ENCODE measurements at places on chromosomes 11 and 22.

- DNase-seq, result no peak
Observed at GRCh38 chr22:26835023-26835422, 177.6 kb downstream of the MIAT start.

- DNase-seq, result no peak
Observed at GRCh38 chr11:82733444-82734119, at the start of gene FAM181B. Gene FAM181B, minus strand, starts transcription at chr11:82733864. Its CDS starts 135 bp downstream, at chr11:82733729.

DNA sequence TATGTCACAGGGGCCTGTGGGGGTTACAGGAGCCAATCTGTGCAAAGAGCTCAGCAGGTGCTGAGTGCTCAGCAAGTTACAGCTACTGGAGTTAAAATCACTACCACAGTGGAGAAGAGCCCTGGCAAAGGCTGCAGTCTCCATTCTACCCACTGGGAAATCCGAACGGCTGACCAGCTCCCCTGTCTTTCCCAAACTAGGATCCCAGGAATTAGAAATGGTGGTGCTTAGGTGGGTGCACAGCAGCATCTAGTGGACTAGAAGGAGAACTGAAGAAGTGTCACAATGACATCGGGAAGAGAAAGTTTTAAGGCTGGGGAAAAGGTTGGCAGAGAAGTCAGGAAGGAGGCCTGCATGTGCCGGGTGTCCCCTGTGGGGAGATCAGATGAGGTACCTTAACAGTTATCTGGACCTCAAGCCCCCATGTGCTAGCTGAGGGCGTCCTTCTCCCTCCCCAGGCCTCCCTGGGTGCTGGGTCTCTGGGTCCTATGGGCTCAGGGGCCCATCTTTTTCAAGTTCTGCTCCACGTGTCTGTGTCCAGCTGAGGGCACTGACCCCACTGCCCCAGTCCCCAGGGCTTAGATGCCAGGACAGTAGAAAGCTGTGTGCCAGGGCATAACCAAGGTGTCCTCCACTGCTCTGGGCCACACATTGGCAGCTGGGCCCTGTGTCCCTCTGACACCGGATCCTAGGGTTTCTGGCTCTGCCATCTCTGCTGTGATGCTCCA lies 1.9 kb downstream of the PIWIL3 start:
- no peak for DNase-seq

DNA sequence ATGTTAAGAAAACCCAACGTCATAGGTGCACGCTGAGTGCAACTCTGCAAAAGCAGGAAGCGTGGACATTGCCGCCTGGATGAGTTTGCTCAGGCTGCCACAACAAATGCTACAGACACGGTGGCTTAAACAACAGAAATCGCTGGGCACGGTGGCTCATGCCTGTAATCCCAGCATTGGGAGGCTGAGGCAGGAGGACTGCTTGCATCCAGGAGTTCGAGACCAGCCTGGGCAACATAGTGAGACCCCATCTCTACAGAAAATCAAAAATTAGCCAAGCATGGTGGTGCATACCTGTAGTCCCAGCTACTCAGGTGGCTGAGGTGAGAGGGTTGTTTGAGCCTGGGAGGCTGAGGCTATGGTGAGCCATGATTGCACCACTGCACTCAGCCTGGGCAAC lies 13.4 kb upstream of the PGA3 start:
- DNase-seq, result no peak

- no peak for DNase-seq
Observed at GRCh38 chr11:67282876-67283371, 6.2 kb upstream of the ANKRD13D start.

- DNase-seq, result no peak
Observed at GRCh38 chr11:94742665-94743064, 25.5 kb upstream of the AMOTL1 start.

GRCh38 chr22:38754751-38755154 lies 1.0 kb downstream of the SUN2 start:
- DNase-seq, result no peak

GRCh38 chr11:25183411-25183810 lies 686.6 kb downstream of the LUZP2 start:
- DNase-seq, result no peak

DNA sequence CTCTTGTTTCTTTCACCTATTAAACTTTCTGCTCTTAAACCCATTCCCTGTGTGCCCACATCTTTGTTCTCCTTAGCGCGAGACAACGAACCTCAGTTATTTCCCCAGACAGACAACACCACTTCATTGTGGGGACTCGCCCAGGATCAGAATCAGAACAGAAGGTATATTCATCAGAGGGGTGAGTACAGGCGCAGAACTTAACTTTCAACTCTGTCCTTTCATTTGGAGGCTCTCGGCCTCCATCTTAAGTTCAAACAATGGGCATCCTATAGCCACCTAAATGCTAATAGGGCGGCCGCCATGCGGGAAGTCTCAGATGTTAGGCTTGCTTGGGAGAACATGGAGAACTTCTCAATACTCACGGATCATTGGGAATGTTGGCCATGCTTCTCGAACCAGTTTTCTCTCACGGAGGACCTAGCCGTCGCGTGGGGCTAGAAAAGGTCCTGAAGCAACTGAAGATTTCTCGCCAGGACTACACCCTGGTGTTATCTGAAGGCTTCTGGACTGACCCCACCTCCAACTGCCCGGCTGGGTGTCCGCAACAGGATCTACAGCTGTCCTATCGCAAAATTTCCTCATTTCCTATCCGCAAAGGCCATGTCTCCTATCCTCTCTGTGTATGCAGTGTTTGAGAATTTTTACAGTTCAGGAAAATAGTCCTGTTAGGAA lies 13.4 kb upstream of the HYLS1 start:
- DNase-seq, result no peak

DNA sequence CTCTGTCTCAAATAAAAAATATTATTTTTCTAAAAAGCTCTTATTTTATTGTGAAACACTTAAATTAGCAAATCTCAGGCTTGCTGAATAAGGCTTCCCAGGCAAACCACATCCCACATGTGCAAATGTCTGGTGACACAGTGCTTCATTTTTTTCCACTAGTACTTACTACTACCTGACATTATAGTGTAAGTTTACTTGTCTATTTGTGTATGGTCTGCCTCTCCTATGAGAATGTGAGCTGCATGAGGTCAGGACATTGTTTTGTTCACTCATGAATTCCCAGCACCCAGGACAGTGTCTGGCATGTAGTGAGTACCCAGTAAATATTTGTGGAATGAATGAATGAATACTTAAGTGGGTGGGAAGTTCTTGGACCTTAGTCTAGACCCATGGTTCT lies 103.1 kb downstream of the PTPRJ start:
- DNase-seq, result no peak

DNA sequence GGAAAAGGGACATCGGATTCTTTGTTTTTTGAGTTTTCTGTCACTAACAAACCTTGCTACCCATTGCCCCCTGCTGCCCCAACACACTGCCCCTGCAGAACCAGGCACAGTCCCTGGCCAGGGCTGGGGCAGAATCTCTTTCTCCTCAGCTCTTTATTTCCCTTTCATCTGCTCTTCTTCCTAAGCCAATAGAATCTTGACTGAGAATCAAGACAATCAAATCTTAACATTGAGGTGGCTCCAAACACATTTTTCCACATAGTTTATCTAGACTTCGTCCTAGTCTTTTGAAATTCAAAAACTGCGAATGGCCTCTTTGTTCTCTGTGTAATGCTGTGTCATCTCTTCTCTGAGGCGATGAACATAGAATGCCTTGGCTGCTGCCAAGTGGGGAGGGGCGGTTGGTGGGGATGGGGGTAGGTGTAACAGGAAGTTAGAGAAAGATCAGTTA lies 16.1 kb upstream of the NTM start:
- no peak for DNase-seq

DNA sequence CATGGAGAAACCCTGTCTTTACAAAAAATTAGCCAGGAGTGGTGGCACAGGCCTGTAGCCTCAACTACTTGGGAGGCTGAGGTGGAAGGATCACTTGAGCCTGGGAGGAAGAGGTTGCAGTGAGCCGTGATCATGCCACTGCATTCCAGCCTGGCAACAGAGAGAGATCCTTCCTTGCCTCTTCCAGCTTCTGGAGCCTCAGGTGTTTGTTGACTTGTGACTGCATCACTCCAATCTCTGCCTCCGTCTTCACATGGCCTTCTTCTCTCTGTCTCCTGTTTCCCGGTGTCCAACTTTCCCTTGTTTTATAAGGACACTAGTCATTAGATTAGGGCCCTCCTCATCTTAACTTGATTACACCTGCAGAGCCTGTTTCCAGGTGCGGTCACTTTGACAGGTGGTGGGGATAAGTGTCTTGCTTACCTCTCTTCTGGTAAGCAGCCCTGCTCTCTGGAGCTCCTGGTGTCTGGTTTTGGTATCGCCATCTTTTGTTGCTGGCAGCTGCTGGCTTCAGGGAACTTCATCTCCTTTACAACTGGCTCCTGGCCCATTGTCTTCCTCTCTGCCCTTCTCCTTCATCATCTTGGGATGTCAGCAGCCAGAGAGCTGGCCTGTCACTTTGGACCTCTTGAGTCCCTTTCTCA lies 8.2 kb upstream of the USP2 start:
- DNase-seq, result no peak

DNA sequence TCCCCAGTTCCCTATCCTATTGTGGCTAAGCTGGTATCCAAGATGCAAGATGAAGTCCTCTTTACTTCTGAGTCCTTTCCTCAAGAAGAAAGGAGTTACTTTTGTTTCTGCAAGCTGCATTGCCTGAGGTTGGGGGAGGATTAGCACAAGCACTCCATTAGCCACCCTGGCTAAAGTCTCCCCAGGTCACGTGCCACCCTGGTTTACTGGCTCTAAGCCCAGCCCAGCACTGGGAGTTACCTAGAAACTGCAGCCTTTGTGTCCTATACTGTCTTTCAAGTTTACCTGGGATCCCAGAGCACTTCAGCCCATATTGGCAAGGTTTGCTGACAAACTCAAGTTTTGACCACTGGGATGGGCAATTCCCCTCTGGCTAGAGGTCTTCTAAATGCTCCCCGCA lies 78.4 kb upstream of the DBX1 start:
- no peak for DNase-seq

DNA sequence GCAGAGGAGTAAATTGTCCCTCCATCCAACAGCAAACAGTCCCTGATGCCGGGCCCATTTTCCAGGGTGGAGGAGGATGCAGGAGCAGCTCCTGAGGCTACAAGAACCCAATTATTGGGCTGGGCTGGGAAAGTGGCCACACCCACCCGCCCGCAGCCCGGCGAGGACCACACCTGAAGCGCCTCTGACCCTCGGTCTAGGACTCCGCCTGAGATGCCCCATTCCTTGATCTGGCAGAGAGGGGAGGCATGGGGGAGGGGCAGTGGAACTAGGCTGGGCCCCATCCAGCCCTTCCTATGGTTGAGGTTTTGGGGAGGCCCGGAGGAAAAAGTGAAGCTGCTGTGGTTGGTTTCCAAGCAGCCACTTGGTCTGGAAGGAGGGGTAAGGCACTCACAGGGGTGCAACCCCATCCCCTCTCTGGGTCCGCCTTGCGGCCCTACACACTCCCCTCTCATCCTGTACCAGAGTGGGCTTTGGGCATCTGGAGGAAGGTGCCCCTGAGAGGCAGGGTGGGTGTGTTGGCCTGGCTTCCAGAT lies 2.4 kb upstream of the LGALS1 start:
- DNase-seq, result no peak

- DNase-seq, result no peak
Observed at GRCh38 chr22:29636751-29637150, 33.3 kb downstream of the NF2 start.

DNA sequence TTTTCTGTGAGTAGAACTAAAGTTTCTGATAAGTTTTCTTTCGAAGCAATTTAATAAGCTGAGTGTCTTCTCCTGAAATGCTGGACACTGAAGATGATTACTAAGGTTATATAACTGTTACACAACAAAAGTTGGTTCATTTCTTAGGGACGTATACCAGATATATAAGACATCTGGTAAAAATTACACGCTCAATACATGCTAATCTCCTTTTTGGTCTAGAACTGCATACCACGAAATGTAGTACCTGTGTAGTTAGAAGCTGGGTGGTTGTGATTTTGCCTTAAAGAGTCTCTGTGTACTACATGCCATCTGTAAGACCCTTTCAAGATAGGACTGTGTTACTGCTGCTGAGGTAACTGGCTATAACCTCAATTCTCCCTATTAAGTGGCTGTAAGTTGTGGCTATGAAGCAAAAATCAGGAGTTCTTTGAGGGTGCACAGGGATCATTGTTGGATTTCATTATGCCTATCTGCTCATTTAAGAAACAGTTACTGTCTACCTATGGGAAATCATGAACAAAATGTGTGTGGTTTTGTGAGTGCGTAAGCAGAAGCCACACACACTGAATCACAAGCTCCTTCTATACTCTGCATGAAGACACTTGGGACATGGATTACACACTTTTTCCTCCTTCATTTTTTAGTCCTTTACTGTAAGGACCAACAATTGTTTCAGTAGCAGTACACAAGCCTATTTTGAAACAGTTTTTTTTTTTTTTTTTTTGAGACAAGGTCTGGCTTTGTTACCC lies 195.9 kb downstream of the SWAP70 start:
- DNase-seq, result no peak

DNA sequence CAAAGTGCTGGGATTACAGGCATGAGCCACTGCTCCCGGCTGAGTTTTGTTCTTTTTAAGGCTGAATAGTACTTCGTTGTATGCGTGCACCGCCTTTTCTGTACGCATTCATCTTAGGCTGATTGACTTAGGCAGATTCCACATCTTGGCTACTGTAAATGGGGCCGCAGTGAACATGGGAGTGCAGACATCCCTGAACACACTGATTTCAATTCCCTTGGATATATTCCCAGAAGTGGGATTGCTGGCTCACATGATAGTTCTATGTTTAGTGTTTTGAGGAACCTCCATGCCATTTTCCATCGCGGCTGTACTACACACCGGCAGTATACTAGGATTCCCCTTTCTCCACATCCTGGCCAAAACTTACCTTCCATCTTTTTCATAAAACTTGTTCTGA lies 10.4 kb upstream of the ZNF74 start:
- no peak for DNase-seq

GRCh38 chr11:111105566-111105965 lies 140.0 kb upstream of the POU2AF2 start:
- no peak for DNase-seq

- DNase-seq, result no peak
Observed at GRCh38 chr11:119384332-119384731, 2.8 kb upstream of the USP2 start.

DNA sequence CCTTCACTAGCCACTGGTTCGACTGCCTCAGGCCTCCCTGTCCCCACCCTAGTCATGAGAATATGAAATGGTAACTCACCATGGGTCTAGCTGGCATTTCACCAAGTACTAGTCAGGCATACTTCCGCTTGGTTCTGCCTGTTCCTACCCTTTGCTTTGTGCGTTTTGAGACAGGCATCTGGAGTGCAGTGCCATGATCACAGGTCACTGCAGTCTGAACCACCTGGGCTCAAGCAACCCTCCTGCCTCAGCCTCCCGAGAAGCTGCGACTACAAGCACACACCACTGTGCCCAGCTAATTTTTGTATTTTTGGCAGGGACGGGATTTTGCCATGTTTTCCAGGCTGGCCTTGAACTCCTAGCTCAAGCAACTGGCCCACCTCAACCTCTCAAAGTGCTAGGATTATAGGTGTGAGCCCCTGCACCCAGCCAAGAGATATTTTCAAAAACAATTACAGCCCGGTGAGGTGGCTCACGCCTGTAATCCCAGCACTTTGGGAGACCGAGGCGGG lies 14.1 kb downstream of the HRAS start:
- no peak for DNase-seq
